ENCODE measurements at places on chromosomes 1 and 21. TPM values are rescaled to one million over a fixed set of nuclear protein-coding genes. Genes with fewer than 3 reads are reported as not detected.

Gene OR2L2
- total RNA-seq, result 0.18 TPM

Gene OPTC
- not detected for total RNA-seq

Gene KDF1
- total RNA-seq, result 0.20 TPM

Gene NMNAT2
- total RNA-seq, result not detected

Gene PDZK1
- total RNA-seq, result 2.9 TPM

Gene ETV3L
- total RNA-seq, result not detected

Gene DNAJB4
- 30.7 TPM for total RNA-seq

Gene CLCA4
- not detected for total RNA-seq

Gene ZNHIT6
- total RNA-seq, result 17.3 TPM

Gene SERTAD4
- total RNA-seq, result not detected

Gene TP73
- 0.28 TPM for total RNA-seq

Gene UBXN11
- 22.7 TPM for total RNA-seq

Gene AIRE
- not detected for total RNA-seq

Gene SPATA45
- total RNA-seq, result not detected

Gene UBL4B
- not detected for total RNA-seq

Gene C1QC
- not detected for total RNA-seq

Gene SELL
- 190 TPM for total RNA-seq

Gene TNFRSF4
- 14.3 TPM for total RNA-seq

Gene OR2G2
- total RNA-seq, result not detected

Gene CD244
- total RNA-seq, result 150 TPM

Gene TGFBR3
- 225 TPM for total RNA-seq

Gene DIRAS3
- not detected for total RNA-seq

Gene FNBP1L
- 0.84 TPM for total RNA-seq

Gene SLC1A7
- total RNA-seq, result 23.9 TPM

Gene ACTN2
- not detected for total RNA-seq

Gene KCNQ4
- 0.35 TPM for total RNA-seq

Gene SPRR3
- not detected for total RNA-seq

Gene GJB5
- not detected for total RNA-seq

Gene DDAH1
- total RNA-seq, result 0.20 TPM

Gene HSD3B1
- not detected for total RNA-seq

Gene FMO2
- total RNA-seq, result not detected

Gene FAM110D
- total RNA-seq, result not detected

Gene NMNAT1
- total RNA-seq, result 2.9 TPM

Gene LCE2B
- total RNA-seq, result not detected

Gene CNTN2
- total RNA-seq, result not detected

Gene NFYC
- total RNA-seq, result 60.4 TPM

Gene LRRC39
- total RNA-seq, result 3.1 TPM

Gene CELSR2
- total RNA-seq, result 9.7 TPM

Gene C1orf87
- not detected for total RNA-seq

Gene TBCE
- total RNA-seq, result 24.1 TPM

Gene MNDA
- total RNA-seq, result 3.3 TPM

Gene CACNA1S
- total RNA-seq, result not detected

Gene MYOG
- not detected for total RNA-seq

Measured in natural killer cell (primary cell).